ENCODE measurements at places on chromosomes 2 and 18.

- no peak overlapping the region for H3K4me3 ChIP-seq
- no peaks in the 10 kb centered on the region for H3K27me3 ChIP-seq
- peak; percentile 24 for DNase-seq
- no peaks in the 10 kb centered on the region for H3K36me3 ChIP-seq
- no peaks in the 10 kb centered on the region for H3K4me1 ChIP-seq
Observed at GRCh38 chr2:225274751-225275150, 124.8 kb upstream of the NYAP2 start.

GRCh38 chr2:170770606-170771420, 635 bp downstream of the ERICH2 start:
- no peaks in the 10 kb centered on the region for H3K36me3 ChIP-seq
- H3K4me1 ChIP-seq: peaks cover 28% of the 10 kb centered on the region
- H3K27ac ChIP-seq: peak overlapping the region; percentile 88
- DNase-seq: peak; percentile 86
- peaks cover 10% of the 10 kb centered on the region for H3K27me3 ChIP-seq

DNA sequence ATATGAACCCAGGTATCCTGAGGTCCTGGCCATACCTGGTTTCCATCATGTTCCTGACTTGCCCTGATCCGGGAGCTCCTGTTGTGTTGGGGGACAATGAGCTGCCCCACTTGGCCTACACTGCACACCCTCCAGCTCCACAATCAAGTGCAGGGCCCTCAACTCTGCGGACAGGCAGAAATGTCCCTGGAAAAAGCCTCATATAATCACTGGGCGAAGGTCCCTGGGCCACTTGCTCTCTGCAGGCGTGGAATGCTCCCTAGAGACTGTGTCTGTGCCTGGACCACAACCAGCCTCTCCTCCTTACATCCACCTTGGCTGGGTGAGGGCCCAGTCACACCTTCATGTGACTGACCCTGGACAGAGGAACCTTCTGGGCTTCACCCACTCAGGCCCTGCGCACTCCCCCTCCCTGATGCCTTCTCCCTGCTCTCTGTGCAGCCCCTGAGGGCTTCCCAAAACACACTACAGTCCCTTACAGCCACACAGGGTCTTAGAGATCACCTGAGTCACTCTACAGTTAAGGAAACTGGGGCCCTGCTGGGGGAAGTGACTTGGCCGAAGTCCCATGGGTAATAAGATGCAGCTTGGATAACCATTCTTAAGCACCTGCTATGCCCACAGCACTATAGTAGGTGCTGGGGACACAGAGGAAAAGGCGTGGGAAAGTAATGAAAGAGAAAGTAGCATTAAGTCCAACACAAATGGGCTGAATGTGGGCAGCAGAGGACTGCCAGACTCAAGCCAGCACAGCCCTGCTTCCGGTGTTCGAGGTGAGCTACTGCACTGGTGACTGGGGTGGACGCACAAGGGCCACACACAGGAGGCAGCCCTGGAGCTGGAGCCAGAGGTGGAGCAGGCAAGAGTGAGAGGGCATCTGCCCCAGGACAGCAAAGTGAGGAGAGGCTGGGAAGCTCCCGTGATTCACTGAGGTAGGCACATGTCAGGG, 9.8 kb downstream of the BOLA3 start:
- H3K4me1 ChIP-seq: no peaks in the 10 kb centered on the region
- no peaks in the 10 kb centered on the region for H3K27me3 ChIP-seq
- peaks cover 50% of the 10 kb centered on the region for H3K36me3 ChIP-seq
- no peak for DNase-seq

DNA sequence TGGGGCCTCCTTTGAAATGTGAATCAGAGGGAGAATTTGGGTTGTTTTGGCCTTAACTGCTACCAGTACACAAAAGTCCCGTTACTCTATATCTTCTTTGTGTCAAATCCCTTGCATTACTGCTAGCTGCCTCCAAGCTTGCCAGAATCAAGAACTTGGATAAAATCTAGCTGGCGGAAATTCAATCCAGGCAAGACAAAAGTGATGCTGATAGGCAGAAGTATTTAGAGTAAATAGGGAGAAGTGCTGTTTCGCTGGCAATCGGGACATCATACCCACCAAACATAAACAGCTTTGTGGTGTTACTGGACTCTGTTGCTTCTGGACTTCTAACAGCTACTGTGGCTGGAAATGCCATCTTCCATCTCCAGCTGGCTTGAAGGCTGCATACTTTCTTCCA, 2.5 kb downstream of the IFIH1 start:
- H3K4me3 ChIP-seq: no peak overlapping the region
- H3K36me3 ChIP-seq: no peaks in the 10 kb centered on the region
- H3K27ac ChIP-seq: no peak overlapping the region
- peaks cover 58% of the 10 kb centered on the region for H3K4me1 ChIP-seq
- no peaks in the 10 kb centered on the region for H3K27me3 ChIP-seq

DNA sequence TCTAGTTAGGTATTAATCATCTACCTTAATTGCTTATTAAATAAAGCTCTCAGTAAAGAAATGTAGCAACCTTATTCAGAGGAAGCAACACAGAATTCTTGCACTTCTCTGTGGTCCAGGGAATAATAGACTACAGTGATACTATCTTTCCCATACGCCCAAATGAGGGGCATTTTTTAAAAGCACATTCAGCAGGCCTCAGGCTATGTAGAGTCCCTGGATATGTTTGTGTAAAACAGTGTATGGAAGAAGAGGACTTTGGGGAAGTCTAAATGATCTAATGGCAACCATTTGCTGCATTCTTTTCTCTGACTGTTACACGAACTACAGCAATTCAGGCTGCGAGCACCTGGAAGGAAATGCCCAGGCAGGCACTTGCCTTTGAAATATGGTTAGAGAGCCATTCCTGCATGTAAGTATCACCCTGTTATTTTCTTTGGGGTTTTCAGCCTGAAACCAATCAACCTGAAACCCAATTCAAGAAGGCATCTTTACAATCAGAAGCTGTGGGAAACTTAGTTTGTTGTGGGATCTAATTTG, 1814.7 kb upstream of the CELF4 start:
- H3K4me1 ChIP-seq: no peaks in the 10 kb centered on the region
- DNase-seq: no peak
- H3K4me3 ChIP-seq: no peak overlapping the region
- no peaks in the 10 kb centered on the region for H3K27me3 ChIP-seq
- H3K27ac ChIP-seq: no peak overlapping the region
- H3K36me3 ChIP-seq: no peaks in the 10 kb centered on the region

Data from stomach (tissue), 19 donors.